Upper lobe of left lung (tissue), 6 donors: ENCODE measurements at places on chromosomes 6 and 20.

DNA sequence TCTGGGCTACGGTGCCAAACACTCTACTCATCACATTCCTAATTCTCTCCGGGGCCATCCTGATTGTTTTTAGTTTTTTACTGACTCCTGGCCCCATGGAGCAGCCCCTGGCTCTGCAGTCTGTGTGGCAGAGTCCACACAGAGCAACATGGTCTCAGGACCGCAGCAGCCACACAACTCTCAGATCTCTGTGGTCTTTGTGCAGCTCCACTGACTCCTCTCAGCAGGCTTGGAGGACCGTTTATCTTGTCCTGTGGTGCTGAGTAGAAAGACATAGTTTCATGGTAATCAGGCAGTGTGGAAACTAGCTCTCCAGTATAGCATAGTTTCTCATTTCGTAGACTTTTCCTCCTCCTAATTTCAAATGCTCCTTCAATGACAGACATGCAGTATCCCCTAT lies 168.4 kb downstream of the EDN1 start:
- no peaks in the 10 kb centered on the region for H3K36me3 ChIP-seq
- H3K27ac ChIP-seq: no peak overlapping the region
- no peak overlapping the region for H3K4me3 ChIP-seq
- no peaks in the 10 kb centered on the region for H3K27me3 ChIP-seq
- no peak for DNase-seq

DNA sequence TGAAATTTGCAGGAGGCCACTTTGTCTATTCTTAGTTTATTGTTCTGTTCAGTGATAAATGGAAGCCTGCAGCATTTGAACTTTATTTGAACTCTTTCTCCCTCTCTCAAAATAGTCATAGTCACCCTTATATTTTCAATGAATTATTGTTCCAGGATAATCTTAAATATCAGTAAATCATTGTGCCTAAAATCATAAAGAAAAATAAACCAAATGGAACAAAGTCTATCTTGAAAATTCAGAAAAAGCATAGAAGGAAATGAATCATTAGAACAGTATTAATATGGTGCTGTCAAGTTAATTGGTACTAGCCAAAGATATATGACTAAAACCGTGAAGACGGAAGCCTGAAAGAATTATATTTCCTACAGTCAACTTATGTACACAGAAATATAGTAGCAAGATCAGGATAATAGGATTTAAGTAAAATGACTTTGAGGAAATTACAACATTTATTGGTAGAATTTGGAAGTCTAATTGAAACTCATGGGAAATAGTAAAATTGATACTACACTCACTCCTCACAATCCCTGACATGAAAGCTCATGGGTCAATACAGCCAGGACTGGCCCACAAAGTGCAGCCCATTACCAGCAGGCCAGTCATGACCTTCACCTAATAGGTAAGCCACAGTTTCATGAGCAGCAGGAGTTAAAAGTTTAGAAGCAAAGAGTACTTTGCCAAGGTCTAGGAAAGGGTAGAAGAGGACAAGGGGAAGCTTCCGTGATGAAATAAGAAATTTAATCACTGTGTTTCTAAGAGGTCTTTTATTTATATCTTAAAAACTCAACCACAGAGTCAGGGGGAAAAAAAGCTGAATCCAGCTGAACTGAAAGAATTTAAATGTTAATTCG lies 119.9 kb upstream of the ENPP5 start:
- DNase-seq: no peak
- no peak overlapping the region for H3K4me3 ChIP-seq
- H3K27ac ChIP-seq: no peak overlapping the region
- no peaks in the 10 kb centered on the region for H3K27me3 ChIP-seq

- no peaks in the 10 kb centered on the region for H3K4me1 ChIP-seq
- no peak for DNase-seq
- no peaks in the 10 kb centered on the region for H3K27me3 ChIP-seq
- H3K27ac ChIP-seq: no peak overlapping the region
- H3K36me3 ChIP-seq: no peaks in the 10 kb centered on the region
Measured at GRCh38 chr6:27066381-27066780, 181.1 kb upstream of the PRSS16 start.

DNA sequence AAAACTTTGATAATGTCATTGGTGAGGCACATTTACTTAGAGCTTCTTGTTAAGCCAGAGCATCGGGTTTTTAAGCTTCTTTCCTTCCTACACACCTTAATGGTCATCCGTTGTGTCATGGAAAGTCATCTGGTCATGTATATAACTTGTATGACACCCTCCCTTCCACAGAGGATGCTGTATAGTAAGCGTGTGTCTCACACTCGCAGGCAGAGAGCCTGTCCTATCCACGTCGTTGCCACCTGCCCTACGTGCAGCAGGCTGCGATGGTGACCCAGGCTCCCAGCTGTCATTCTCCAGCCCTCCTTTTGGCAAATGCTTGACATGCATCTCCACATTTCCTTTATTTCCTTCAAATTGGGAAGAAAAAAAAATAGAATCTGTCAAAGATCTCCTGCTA lies 85.6 kb downstream of the MYB start:
- H3K36me3 ChIP-seq: no peaks in the 10 kb centered on the region
- DNase-seq: no peak
- no peak overlapping the region for H3K27ac ChIP-seq

DNA sequence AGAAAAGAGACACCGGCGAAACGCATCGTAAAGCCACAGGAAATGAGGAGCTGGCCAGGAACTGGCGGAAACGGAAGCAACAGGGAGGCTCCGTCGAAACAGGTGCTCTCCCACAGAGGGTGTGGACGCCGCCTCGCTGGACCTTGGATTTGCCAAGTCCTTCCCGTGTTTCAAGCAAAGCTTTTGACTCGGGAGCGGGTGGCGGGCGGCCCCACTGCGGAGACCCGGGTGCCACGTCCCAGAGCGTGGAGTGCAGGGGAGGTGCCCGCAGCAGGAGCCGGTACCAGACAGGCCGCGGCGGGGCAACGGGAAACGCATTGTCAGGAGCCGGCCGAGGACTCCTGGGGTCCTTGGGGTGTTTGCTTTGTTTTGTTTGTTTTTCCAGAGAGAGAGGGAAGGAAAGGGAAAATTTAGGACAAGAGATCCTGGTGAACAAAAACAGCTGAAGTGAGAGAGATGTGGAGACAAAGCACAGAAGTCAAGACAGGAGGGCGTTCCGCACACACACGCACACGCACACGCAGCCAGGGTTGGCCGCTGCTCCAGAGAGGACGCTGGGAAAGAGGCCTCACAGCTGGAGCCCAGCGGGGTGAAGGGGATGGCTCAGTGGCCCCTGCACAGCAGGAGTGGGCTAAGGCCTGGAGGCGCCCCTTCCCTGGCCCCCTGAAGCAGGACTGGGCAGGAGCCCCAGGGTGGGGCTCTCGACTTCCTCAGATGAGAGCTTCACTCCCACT lies 50.9 kb upstream of the CHRNA4 start:
- H3K27me3 ChIP-seq: no peaks in the 10 kb centered on the region
- no peak overlapping the region for H3K4me3 ChIP-seq
- no peaks in the 10 kb centered on the region for H3K4me1 ChIP-seq
- H3K27ac ChIP-seq: no peak overlapping the region
- H3K36me3 ChIP-seq: no peaks in the 10 kb centered on the region
